D721Med (cell line): ENCODE measurements at places on chromosomes 6 and 20.

DNA sequence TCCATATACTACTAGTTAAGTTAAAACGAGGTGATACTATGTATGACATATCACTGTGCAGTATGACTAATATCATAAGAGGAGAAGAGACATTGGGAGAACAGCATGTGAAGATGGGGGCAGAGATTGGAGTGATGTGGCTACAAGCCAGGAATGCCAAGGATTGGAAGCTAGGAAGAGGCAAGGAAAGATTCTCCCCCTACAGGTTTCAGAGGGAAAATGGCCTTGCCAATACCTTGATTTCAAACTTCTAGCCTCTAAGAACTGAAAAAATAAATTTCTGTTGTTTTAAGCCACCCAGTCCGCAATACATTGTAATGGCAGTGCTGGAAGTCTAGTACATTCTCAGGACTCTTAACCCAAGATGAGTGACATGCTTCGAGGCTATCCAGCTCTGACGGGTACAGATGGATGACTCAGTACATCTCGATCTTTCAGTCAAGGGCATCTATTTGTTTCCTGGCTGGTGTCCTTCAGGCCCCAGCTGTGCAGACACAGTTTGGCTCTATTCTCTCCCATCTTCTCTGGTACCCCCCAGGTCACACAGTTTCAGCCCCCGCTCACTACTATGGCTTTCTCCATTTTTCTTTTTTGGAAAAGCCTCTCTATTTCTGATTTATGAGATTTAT is 55.5 kb upstream of the THEMIS start:
- no peak for DNase-seq

DNA sequence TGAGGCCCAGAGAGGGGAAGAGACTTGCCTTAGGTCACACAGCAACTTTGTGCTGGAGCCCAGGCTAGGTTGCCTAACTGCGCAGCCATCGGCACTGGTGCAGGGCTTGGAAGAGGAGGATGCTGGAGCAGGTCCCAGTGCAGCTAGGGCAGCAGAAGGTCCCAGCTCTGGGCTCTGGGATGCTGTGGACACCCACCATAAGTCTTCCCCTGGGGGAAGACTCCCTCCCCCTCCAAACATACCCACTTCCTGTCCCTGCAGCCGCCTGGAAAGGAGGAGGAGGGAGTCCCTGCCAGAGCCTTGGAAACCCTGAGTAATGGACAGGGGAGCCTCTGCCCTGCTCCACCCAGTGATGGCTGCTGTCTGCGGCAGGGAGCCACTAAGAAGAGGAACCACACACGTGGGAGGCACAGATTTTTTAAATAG is 93.6 kb downstream of the NCR2 start:
- DNase-seq = no peak

DNA sequence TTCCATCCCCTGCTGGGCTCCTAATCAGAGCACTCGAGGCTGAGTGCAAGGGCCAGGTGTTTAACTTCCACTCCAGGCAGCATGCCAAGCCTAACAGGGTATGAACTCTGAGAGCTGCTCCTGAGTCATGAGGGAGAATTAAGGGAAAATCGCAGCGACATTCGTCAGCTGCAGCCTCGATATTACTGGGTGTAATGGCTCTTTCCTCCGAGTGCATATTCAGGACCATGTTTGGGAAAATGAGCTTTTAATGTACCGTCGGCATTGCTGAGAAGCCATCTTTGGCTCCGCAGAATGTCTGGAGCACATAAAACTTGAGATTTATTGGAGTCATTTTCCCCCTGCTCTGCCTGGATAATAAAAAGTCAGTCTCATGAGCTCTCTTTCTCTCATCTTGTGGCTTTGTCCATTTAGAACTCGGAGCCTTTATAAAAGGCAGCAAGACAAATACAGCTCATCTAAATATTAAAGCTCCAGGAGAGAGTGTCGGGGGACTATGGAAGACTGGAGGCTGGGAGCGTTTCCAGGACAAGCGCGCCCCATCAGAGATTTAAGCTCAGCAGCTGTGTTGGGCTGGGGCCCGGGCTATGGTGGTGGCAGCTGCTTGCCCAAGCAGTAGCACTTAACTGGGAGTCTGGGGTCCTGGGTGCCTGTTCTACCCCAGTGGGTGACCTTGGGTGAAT is 103.7 kb downstream of the TOX2 start:
- DNase-seq = no peak

DNA sequence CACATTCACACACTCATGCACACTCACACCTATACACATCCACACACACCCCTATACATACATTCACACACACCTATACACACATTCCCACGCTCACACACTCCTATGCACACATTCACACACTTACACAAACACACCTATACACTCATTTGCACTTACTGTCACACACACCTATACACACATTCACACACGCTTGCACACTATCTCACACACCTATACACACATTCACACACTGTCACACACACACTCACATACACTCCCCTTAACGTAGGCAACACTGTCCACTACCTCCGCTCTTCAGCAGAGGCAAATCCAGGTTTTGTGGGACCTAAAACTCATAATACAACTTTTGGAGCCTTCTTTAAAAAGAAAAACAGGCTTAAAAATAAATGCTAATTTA is 487.7 kb upstream of the CDH4 start:
- DNase-seq = no peak

GRCh38 chr20:24441661-24442060 is 27.8 kb upstream of the SYNDIG1 start:
- no peak for DNase-seq

GRCh38 chr6:90947184-90948064 is 360.6 kb upstream of the MAP3K7 start:
- DNase-seq = no peak

DNA sequence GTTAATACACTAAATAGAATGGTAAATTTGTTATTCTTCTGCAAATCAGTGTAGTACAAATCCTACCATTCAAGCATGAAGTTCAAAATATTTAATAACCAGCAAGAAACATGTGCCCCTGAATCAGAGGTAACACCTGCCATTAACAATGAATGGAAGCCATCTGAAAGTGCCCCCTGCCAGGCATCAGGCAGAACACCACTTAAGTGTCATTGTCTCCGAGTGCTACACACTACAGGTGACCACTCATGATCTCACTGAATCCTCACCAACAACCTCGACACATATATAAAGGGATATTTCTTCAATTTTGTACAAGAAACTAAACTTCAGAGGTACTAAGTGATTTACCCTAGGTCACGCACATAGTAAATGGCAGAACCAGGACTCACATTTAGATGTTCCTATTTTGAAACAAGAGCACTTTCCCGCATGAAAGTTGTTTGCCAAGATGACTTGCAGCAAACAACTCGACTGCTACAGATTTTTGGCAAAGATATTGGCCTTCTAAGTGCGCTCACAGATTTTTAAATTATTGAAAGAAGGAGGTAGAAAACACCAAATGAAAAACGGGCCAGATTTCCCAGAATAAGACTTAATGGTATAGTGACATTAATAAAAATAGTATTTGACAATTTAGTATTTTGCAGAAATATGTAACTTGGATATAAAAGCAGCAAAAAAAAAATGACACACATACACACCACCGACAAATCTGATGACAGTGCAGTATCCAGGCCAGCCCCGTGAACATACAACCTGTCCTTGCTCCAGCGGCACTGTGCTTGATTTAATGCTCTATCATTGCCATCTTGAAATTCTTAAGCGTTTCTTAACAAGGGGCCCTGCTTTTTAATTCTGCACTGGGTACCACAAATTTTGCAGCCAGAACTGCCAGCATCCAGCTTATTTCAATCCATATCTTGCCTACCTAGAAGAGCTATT is 274.5 kb downstream of the ALDH8A1 start:
- no peak for DNase-seq

- DNase-seq = no peak
Measured at GRCh38 chr6:15521582-15521981, 141.2 kb downstream of the DTNBP1 start.

- no peak for DNase-seq
Measured at GRCh38 chr6:44049989-44050871, 77.0 kb downstream of the MRPL14 start.

- no peak for DNase-seq
Measured at GRCh38 chr6:138570725-138571029, 71.4 kb upstream of the NHSL1 start.

- no peak for DNase-seq
Measured at GRCh38 chr6:144378437-144378836, 93.3 kb downstream of the UTRN start.

DNA sequence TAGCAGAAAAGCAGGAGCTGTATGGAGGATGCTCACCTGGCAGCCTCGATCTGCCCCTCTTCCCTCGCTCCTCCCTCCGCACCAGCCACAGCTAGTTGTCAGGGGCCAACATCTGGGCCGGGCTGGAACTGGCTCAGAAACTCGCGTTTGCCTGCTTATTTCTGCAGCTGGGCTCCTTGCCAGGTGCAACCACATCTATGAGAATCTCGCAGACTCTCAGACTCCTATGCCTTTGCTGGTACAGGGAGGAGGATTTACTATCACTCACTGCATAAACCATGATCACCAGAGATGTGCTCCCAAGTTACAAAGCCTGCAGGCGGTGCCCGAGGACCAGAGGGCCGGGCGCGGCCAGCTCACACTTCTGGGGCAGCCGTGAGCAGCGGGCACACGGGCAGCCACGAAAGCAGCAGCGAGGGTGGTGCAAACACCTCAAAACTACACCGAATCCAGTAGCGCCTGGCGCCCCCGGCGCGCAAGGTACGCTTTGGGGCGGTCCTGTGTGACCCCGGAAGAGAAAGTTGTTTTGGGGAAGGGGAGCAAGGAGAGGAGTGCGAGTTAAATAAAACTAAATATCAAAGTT is 577 bp upstream of the LRRC1 start:
- no peak for DNase-seq

DNA sequence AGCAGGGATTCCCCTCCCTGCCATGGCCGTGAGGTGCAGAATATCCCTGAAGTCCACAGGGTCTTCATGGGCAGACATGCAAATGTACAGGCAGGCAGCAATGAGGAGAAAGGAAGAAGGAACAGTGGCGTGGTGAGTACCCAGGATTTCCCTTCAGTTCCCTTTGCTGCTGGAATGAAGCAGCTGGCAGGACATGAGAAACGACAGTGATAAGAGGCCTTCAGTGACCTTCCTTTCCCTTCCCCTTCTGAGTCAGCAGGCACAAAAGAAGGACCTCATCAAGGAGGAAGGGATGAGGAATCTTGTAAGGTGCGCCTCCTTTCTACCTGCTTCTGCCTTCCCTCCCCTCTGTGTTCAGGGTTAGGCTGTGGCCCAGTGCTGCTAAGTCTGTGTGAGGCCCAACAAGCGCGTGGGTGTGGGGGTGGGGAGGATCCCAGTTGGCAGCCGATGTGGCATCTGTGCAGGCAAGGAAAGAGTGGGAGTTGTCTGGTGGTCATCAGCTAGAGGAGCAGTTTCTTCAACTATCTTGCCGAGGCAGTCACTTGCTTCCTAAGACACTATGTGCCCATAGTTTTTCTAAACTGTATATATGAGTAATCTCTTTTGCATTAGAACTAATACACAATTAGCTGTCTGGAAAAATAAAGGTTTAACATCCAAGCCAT is 29.5 kb upstream of the FBXO9 start:
- no peak for DNase-seq

- no peak for DNase-seq
Measured at GRCh38 chr6:159017757-159018559, 18.0 kb upstream of the RSPH3 start.

- DNase-seq = no peak
Measured at GRCh38 chr20:58150772-58151171, 77.7 kb downstream of the ANKRD60 start.

GRCh38 chr6:158374020-158374419 is 61.8 kb downstream of the TULP4 start:
- no peak for DNase-seq

DNA sequence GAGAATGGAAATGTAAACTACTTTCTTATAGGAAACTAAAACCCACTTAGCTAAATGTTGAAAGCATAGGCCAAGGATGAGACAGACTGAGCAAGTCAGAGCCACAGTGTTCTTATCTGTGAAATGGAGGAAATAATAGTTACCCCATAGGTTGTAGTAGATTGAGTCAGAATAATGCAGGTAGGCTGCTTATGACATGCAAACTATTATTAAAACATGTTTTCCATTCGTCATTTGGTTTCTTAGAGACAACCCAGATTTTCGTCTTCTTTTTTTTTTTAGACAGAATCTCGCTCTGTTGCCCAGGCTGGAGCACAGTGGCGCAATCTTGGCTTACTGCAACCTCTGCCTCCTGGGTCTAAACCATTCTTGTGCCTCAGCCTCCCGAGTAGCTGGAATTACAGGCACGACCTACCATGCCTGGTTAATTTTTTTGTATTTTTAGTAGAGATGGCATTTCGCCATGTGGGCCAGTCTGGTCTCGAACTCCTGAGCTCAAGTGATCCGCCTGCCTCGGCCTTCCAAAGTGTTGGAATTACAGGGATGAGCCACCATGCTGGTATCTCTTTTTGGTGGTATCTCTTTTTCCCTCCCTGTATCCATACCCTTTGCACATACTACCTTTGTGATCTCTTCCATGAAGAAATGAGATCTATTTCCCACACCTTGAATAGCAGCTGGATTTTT is 196.5 kb upstream of the ZNF217 start:
- DNase-seq = no peak

- no peak for DNase-seq
Measured at GRCh38 chr20:8225658-8226057, 93.6 kb downstream of the PLCB1 start.

DNA sequence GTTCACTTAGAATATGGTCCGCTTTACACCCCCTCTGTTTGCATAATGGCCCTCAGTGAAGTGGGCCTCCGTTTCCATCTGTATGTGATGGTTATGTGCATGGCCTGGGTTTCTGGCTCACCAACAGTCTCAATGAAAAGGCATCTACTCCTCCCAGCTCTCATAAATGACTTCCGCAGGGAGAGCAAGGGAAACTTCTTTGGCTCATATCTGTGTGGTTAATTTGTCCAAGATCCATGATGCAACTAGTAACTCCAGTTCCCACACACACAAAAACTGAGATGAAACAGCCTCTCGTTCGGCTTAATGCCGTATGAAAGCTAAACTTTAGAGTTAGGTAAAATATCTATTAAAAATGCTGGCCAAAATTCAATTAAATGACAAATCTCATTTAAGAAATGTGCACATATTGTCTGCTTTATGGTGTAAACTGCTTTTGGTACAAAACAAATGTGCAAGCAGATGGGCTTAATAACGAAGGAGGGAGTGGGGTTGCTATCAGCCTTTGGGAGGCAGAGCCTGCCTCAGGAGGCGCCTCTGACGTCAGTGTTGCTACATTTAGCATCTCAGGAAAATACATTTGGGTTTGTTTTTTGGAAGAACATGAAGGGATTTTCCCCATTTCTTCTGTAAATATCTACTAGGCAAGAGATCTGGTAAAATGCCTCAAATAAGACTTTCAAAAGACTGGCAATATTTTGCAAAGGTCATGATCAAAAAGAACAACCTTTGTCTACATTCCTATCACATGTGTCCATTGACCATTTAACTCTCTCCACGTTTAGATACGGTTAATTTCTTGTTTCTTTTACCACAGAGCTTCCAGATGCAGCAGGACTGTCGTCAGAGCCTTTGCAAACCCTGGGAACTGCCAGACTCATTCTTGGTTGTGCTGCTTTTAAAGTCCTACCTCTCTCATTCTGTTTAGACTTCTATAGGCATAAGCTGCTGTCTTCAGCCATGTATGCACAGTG is 96.8 kb downstream of the ARMC2 start:
- no peak for DNase-seq
